ENCODE measurements at places on chromosomes 13 and 19. TPM values are rescaled to one million over a fixed set of nuclear protein-coding genes. Genes with fewer than 3 reads are reported as not detected.

B3GNT8 gene
- total RNA-seq: 4.7 TPM

FGF22 gene
- not detected for total RNA-seq

ADAT3 gene
- 13.8 TPM for total RNA-seq

C19orf85 gene
- total RNA-seq: 0.29 TPM

RPL36 gene
- total RNA-seq: 1,028 TPM

GGN gene
- 0.99 TPM for total RNA-seq

REEP6 gene
- 24.7 TPM for total RNA-seq

PDX1 gene
- not detected for total RNA-seq

SULT2A1 gene
- total RNA-seq: not detected

DNA sequence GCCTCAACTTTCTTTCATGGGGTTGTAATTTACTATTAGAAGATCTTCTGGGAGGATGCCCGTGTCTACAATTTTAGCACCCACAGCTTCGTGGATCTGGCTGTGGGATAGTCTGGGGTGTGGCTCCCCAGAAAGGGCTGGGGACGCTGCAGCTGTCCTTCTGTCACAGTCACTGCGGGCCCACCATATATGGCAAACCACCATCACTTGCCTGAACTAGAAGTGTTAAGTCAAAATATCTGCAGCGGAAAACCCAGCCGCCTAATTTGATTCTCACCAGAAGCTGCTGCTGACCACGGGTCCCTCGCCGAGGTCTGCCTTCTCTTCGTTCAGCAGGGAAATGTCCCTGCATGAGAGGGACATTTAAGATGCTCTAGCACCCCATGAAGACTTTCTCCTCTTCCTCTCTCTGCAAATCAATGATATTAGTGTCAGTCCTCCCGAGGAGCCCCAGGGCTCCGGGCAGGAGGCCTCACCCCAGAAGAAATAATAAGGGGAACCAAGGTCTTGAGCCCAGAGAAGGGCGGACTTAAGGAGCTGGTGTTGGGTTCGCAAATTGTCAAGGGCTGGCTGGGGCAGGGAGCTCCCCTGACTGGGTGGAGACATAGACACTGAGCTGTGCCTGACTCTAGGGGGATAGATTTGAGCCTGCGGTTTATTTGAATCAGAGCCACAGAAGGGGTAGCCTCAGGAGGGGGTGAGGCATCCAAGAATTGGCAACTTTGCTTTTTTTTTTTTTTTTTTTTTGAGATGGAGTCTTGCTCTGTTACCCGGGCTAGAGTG, 3.0 kb upstream of the MATK start:
- H3K4me3 ChIP-seq: no peak overlapping the region
- DNase-seq: peak; percentile 36
- no peaks in the 10 kb centered on the region for H3K36me3 ChIP-seq

DNA sequence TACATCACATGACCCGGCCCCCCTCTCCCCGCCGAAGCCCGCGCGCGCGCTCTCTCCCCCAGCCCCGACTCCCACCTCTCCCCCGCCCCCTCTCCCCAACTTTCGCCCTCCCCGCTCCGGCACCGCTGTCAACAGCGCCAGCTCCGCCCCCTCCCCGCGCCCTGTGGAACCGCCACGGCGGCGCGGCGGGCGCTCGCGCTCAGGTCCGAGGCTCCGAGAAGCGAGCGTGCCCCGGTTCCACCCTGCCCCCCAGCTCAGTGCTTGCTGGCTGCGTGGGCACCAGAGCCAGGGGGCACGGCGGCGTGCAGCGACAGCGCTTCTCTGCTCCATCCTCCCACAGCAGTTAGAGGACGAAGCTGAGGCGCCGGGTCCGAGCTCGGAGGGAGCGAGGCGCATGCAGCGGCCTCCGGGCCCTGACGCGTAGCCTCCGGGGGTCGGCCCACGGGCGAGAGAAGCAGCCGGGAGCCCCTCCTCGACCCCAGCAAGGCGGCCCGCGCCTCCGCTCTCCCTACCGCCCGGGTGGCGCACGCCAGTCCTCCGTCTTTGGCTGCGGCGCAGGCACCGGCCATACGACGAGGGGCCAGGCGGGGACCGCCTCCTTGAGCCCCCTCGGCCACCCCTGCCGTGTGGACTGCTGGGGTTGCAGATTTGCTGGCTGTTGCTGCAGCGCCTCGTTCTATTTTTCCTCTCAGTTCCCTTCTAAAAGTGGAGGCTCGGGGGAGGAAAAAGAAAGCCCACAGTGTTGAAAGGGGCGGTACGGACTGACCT, 109.5 kb downstream of the KCNRG start:
- no peaks in the 10 kb centered on the region for H3K36me3 ChIP-seq
- DNase-seq: peak; percentile 83

- no peak overlapping the region for H3K4me3 ChIP-seq
- H3K27me3 ChIP-seq: no peaks in the 10 kb centered on the region
- no peak for DNase-seq
- no peaks in the 10 kb centered on the region for H3K4me1 ChIP-seq
- no peaks in the 10 kb centered on the region for H3K36me3 ChIP-seq
These were observed 14.0 kb downstream of the ELF1 start for GRCh38 chr13:41004875-41005693.

- peaks cover 32% of the 10 kb centered on the region for H3K27me3 ChIP-seq
- H3K4me1 ChIP-seq: peaks cover 5% of the 10 kb centered on the region
- peak; percentile 94 for DNase-seq
- H3K36me3 ChIP-seq: peaks cover 17% of the 10 kb centered on the region
- peak overlapping the region; percentile 91 for H3K27ac ChIP-seq
- H3K4me3 ChIP-seq: peak overlapping the region; percentile 97
These were observed 1.5 kb downstream of the ZIC5 start for GRCh38 chr13:99969919-99970650.

DNA sequence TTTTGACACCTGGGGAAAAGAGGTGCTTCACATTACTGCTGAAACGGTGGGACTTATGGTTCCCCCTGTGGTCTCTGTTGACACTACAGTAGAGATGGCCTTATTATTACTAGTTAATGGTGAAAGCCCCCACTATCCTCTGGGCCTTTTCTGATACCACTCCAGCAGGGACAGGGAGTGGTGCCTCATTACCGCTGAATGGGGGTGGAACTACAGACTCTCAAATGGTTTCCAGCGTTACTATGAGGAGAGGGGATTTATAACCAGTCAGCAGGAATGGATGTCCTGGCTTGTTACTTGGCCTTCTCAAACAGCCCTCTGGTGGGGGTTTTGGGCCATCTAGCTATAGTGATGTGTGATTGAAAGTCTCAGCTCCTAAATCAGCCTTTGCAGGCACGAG, 96.7 kb upstream of the DIAPH3 start:
- peak; percentile 73 for DNase-seq
- H3K36me3 ChIP-seq: no peaks in the 10 kb centered on the region
- no peaks in the 10 kb centered on the region for H3K27me3 ChIP-seq
- H3K4me3 ChIP-seq: no peak overlapping the region

- H3K4me1 ChIP-seq: no peaks in the 10 kb centered on the region
- H3K4me3 ChIP-seq: no peak overlapping the region
- H3K27ac ChIP-seq: no peak overlapping the region
- H3K27me3 ChIP-seq: no peaks in the 10 kb centered on the region
These were observed 3.9 kb downstream of the UPF3A start for GRCh38 chr13:114285166-114285808.

- H3K27me3 ChIP-seq: no peaks in the 10 kb centered on the region
- no peaks in the 10 kb centered on the region for H3K4me1 ChIP-seq
- no peak for DNase-seq
- no peak overlapping the region for H3K4me3 ChIP-seq
- no peaks in the 10 kb centered on the region for H3K36me3 ChIP-seq
These were observed 2.7 kb downstream of the CYP4F12 start for GRCh38 chr19:15675560-15675959.

DNA sequence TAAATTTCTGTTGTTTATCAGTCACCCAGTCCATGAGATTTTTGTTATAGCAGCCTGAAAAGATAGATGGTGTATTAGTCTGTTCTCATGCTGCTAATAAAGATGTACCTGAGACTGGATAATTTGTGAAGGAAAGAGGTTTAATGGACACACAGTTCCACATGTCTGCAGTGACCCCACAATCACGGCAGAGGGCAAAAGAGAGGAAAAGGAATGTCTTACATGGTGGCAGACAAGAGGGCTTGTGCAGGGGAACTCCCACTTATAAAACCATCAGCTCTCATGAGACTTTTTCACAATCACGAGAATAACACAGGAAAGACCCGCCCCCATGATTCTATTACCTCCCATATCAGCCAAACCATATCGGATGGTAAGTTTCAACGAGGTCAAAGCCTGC, 309.2 kb downstream of the LIG4 start:
- H3K4me3 ChIP-seq: no peak overlapping the region
- no peak overlapping the region for H3K27ac ChIP-seq
- H3K4me1 ChIP-seq: no peaks in the 10 kb centered on the region

- no peak overlapping the region for H3K4me3 ChIP-seq
- no peaks in the 10 kb centered on the region for H3K36me3 ChIP-seq
- no peak for DNase-seq
- no peaks in the 10 kb centered on the region for H3K4me1 ChIP-seq
- no peaks in the 10 kb centered on the region for H3K27me3 ChIP-seq
- H3K27ac ChIP-seq: no peak overlapping the region
These were observed 68.6 kb downstream of the FOXO1 start for GRCh38 chr13:40597735-40598365.

DNA sequence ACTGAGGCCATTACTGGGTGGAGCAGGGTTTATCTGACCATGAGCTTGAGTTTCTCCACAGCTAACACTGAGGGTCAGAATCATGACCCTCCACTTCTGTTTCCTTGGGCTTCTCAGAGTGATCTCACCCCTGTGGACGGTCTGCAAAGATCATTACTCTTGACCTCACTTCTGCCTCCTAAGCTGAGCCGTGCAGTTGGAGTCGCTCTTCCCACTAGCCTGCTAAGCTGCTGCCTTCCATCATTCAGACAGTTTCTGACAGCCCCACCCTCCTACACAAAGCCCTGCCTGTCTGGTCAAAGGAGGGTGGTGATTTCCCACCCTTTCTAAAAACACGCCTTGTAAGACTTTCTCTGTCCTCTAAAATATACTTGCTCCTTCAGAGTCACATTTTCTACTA, 9.3 kb upstream of the FRY start:
- no peak overlapping the region for H3K27ac ChIP-seq
- no peak overlapping the region for H3K4me3 ChIP-seq
- H3K27me3 ChIP-seq: peaks cover 2% of the 10 kb centered on the region

DNA sequence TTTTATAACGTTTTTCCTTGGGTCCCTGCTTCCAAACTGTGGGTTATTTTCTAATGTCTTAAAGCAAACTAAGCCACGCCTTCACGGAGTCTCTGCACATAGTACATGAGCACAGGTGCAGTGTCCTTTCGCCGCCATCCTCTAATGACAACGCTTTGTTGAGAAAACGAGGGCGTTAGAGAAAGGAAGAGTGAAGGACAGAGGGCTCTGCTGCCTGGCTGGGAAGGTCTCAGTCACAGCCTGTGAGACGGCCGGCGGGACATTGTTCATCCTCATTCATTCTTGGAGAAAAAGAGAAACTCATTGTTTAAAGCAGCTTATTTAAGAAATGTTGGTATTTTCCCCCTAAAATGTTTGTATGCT, 9.5 kb downstream of the IL17D start:
- H3K36me3 ChIP-seq: no peaks in the 10 kb centered on the region
- H3K4me1 ChIP-seq: peaks cover 10% of the 10 kb centered on the region
- no peak for DNase-seq
- no peak overlapping the region for H3K4me3 ChIP-seq
- H3K27ac ChIP-seq: no peak overlapping the region

GRCh38 chr13:114319441-114319913, 5.2 kb downstream of the CHAMP1 start:
- no peaks in the 10 kb centered on the region for H3K27me3 ChIP-seq
- H3K4me3 ChIP-seq: no peak overlapping the region
- DNase-seq: no peak
- H3K4me1 ChIP-seq: no peaks in the 10 kb centered on the region
- peaks cover 43% of the 10 kb centered on the region for H3K36me3 ChIP-seq
- H3K27ac ChIP-seq: no peak overlapping the region
